GM19239 (cell line): ENCODE measurements at places on chromosomes 6 and 20.

DNA sequence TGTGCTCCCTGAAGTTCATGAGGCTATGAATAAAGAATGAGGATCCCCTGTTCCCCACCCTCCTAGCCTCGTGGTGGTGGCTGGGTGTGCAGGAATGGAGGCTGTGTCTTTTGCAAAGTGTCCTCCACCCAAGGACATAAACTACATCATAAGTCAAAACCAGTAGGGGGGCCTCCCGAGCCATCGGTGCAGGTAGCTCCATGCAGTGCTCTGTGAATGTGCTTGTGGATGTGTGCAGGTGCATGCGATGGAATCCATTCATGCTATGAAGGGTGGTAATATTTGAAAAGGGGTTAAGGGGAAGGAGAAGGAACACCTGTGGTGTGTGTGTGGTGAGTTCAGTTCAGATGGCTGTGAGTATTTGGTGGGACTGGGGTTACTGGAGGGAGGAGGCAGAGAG is 197.3 kb downstream of the NRN1 start:
- DNase-seq, result no peak

- no peak for DNase-seq
Observed at GRCh38 chr20:23362392-23363256, 642 bp downstream of the GZF1 start.

DNA sequence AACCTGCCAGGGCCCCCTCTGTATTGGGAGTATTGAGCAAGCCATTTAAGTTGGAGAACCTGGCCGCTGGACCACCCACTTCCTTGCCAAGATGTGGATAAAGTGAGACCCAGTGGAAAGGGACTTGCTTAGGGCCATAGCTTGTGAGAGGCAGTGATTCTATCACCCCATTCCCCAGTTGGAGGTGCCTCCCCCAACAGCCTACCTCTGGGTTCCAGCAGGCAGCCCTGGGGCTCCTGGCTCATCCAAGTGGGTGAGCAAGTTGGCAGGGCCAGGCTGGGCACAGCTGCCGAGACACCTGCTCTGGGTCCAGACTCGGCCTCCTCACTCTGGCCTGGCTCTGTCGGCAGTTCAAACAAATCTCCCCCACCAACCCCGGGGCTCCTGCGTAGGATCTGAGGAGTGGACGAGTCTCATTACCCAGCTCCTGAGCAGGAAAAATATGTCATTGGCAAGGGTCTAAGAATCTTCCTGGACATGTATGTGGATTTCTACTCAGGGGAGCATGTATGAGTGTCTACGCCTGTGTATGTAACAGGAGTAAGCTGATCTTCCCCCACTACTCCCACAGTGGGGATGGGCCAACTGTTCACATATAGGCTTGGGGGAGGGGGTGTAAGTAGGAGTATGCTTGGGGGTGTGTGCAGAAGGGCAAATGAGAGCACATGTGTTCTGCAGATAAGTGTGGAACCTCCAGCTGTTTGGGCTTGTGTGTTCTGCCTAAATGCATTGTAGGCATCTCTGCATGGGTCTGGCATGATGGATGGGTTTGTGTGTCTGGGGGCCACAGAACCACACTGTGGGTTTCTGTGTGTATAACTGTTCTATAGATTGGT is 1.9 kb downstream of the ID1 start:
- no peak for DNase-seq

GRCh38 chr6:169212897-169213813 is 40.5 kb downstream of the THBS2 start:
- DNase-seq, result peak; percentile 93

DNA sequence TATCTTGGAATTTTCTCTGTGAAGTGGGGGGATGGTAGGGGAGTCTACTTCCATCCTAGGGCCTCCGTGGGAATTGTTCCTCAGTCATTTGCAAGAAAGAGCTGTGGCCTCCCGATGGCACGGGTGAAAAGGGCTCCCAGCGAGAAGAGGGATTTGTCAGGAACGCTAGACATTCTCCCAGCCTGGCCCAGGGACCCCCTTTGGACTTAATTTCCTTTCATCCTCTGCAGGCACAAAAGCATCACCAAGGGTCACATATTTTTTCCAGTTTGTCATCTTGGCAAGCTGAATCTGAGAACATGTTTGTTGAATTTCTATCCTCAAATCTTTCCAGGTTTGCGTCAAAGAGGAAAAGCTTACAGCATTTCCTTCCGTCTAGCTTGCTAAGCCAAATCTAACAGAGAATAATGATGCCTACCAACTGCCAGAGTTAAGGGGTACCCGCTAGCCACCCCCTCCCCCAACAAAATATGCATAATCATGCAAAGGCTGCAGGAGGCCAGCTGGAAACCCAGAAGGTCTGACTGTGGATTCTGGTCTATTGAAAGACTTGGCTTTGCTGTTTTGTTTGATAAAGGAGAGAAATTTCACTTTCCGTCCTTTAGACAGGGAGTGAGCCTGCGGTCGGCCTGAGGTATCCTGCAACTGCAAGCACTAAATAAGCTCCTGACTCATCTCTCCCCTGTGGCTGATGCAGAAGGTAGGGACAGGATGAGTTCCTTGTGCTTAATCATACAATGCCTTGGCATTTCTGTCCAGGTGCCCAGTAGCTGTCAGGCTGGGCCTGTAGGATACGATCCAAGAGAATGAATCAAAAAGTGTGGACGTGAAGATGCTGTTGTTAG is 23.1 kb downstream of the PSMG4 start:
- DNase-seq, result no peak
